ENCODE measurements at places on chromosomes 5 and 9. TPM values are rescaled to one million over a fixed set of nuclear protein-coding genes. Genes with fewer than 3 reads are reported as not detected.

ELAVL2 gene
- total RNA-seq = not detected

MRPL50 gene
- total RNA-seq = 15.5 TPM

ITGA1 gene
- total RNA-seq = 1.9 TPM

GRCh38 chr5:3605298-3606010 is 9.8 kb downstream of the IRX1 start:
- H3K36me3 ChIP-seq = peaks cover 1% of the 10 kb centered on the region
- H3K27ac ChIP-seq = no peak overlapping the region
- peaks cover 56% of the 10 kb centered on the region for H3K27me3 ChIP-seq
- DNase-seq = no peak
- peaks cover 6% of the 10 kb centered on the region for H3K4me1 ChIP-seq
- no peak overlapping the region for H3K4me3 ChIP-seq

FRRS1L gene
- total RNA-seq = not detected

SLC34A3 gene
- total RNA-seq = not detected

DNA sequence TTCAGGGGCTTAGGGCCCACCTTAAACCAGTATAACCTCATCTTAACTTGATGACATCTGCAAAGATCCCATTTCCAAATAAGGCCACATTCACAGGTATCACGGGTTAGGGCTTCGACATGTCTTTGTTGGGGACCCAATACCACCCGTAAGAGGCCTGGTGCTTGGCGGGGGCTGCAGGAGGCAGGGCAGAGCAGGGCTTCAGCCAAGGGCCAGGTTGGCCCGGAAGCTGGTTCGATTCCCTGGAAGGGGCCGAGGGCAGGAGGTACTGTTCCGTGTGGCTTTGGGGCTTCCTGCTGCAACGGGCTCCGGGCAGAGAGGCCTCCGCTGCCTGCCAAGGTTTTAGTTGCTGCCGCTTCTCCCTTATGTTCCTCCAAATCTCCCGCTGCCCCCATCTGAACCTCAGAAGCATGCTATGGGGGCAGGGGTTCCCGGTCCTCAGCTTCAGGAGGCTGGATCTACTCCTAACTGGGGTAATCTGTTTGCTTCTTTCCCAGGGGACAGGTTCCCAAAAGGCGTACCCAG is 29.8 kb downstream of the MED10 start:
- peaks cover 5% of the 10 kb centered on the region for H3K4me1 ChIP-seq
- H3K36me3 ChIP-seq = no peaks in the 10 kb centered on the region
- no peak overlapping the region for H3K27ac ChIP-seq

GRCh38 chr9:72564479-72565281 is 43.3 kb downstream of the TMC1 start:
- DNase-seq = no peak
- H3K4me1 ChIP-seq = no peaks in the 10 kb centered on the region
- H3K27ac ChIP-seq = no peak overlapping the region
- no peak overlapping the region for H3K4me3 ChIP-seq
- H3K27me3 ChIP-seq = peaks cover 3% of the 10 kb centered on the region

GRCh38 chr9:70131296-70131695 is 87.6 kb downstream of the MAMDC2 start:
- H3K27ac ChIP-seq = no peak overlapping the region
- H3K4me1 ChIP-seq = no peaks in the 10 kb centered on the region

SV2C gene
- total RNA-seq = not detected

DNA sequence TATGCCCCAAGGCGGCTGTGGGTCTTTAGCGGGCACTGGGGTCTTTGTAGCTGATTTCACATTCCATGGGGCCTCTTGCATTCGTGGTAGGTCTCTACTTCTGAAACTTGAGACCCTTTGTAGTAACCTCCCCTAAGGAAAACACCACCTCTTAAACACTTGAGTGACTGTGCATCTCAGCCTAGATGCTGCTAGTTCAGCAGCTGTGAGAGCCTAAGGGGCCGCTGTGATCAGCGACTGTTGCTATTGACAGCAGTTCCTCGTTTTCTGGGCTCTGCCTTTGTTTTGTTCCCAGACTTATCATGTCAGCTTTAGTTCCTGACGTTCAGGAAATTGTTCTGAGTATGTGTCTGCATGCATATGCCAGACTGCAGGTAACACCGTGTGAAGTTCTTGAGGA is 171.2 kb downstream of the HSPA4 start:
- no peak overlapping the region for H3K4me3 ChIP-seq
- DNase-seq = no peak
- no peaks in the 10 kb centered on the region for H3K4me1 ChIP-seq
- H3K27me3 ChIP-seq = no peaks in the 10 kb centered on the region

GRCh38 chr5:57445006-57445704 is 37.5 kb downstream of the ACTBL2 start:
- no peaks in the 10 kb centered on the region for H3K36me3 ChIP-seq
- peaks cover 10% of the 10 kb centered on the region for H3K4me1 ChIP-seq
- H3K4me3 ChIP-seq = no peak overlapping the region
- DNase-seq = no peak
- H3K27me3 ChIP-seq = peaks cover 3% of the 10 kb centered on the region
- no peak overlapping the region for H3K27ac ChIP-seq

DNA sequence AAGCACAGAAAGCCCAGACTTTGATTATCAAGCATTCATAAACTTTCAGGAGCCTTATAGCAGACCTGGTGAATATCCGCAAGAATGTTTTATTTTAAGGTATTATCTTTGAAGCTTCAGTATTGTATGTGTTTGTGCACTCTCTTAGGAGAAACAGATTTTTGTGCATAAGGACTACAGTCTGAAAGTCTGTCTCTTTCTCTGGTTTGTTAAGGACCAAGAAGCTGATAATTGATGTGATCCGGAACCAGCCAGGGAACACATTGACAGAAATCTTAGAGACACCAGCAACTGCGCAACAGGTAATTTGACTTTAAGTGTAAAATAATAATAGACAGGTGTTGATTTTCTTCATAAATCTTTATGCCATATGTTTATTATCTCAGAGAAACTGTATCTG is 22.8 kb upstream of the F2R start:
- H3K27me3 ChIP-seq = no peaks in the 10 kb centered on the region
- H3K4me3 ChIP-seq = no peak overlapping the region
- H3K4me1 ChIP-seq = peaks cover 23% of the 10 kb centered on the region

SYNPO gene
- 0.11 TPM for total RNA-seq
